Astrocyte (in vitro differentiated cells and primary cell): ENCODE measurements at places on chromosomes 3 and 15. TPM values are rescaled to one million over a fixed set of nuclear protein-coding genes. Genes with fewer than 3 reads are reported as not detected.

- DNase-seq: no peak
Measured at GRCh38 chr15:34782901-34783300, 12.4 kb downstream of the ACTC1 start.

GRCh38 chr3:142270407-142270806 is 45.0 kb upstream of the GK5 start:
- no peak for DNase-seq

WDR93 gene
- total RNA-seq: not detected in 2 replicates

RBPMS2 gene
- total RNA-seq: 10.6 and 10.8 TPM in 2 replicates

DNA sequence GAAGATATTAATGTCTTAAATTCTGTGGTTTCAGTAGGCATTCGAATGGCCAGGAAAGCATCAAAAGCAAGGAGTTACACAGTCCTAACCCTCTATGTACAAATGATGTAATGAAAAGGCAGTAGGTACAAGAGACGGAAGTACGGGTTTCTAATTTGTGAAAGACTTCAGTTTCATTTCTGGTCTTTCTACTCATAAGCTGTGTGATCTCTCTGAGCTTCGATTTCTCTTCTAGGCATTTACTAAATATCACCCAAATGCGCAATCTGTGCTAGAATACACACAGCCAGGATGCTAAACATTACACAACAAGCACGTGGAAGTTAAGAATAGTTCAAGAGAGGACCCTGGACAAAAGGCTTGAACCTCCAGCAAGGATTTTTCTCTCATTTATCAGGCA is 17.9 kb upstream of the STIMATE start:
- DNase-seq: no peak

CPN2 gene
- not detected in 2 replicates for total RNA-seq

- no peak for DNase-seq
Measured at GRCh38 chr3:97680696-97681095, 83.9 kb upstream of the ARL6 start.

IQCH gene
- 1.9 and 2.7 TPM in 2 replicates for total RNA-seq

BFSP2 gene
- total RNA-seq: not detected in 2 replicates

GRCh38 chr15:48566668-48567067 is 78.8 kb downstream of the FBN1 start:
- DNase-seq: peak; percentile 72

GRCh38 chr3:25091934-25092333 is 336.1 kb upstream of the RARB start:
- DNase-seq: no peak

- DNase-seq: no peak
Measured at GRCh38 chr3:117128133-117128532, 418.6 kb downstream of the TUSC7 start.

- peak; percentile 86 for DNase-seq
Measured at GRCh38 chr3:188863999-188864406, 307.8 kb upstream of the TPRG1 start.

DNA sequence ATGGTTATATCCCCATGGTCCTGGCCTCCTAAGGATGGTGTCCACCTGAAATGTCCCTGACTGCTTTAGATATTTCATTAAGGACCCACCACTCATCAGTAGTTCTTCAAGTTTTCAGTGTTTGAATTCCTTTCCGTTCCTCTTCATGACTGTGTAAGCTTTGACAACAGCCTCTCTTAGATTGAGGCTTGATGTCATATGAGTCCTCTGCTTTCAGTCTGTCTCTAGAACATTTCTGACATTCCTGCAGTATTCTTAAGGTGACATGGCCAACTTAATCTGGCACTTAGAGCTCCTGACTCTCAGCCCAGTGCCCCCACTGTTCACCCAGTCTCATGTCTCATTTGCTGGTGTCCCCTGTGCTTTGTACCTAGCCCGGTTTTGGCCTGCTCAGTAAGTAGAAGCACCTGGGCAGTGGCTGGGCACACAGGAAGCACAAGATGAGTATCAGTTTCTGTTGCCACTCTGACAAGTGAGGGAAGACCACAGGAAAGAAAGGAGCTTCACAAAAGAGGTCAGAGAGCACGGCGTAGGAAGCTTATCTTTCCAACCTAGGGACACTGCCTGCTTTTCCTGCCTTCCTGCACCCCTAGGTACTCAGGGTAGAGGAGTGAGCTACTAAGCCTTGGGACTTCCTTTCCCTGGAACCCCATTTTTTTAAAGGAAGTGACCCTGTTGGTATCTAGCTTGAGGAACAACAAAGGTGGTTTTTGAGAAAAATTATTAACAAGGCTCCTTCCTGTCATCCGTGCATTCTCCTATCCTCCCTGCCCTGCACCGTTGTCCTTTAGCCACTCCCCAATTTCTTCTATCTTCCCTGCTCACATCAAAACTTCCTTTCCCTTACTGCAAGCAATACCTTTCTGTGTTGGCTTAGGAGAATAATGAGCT is 103.1 kb downstream of the KLHL25 start:
- no peak for DNase-seq

MYZAP gene
- 0.41 TPM in 1 of 2 replicates, not detected in the other for total RNA-seq

SOX14 gene
- total RNA-seq: 0.09 TPM in 1 of 2 replicates, not detected in the other

DNA sequence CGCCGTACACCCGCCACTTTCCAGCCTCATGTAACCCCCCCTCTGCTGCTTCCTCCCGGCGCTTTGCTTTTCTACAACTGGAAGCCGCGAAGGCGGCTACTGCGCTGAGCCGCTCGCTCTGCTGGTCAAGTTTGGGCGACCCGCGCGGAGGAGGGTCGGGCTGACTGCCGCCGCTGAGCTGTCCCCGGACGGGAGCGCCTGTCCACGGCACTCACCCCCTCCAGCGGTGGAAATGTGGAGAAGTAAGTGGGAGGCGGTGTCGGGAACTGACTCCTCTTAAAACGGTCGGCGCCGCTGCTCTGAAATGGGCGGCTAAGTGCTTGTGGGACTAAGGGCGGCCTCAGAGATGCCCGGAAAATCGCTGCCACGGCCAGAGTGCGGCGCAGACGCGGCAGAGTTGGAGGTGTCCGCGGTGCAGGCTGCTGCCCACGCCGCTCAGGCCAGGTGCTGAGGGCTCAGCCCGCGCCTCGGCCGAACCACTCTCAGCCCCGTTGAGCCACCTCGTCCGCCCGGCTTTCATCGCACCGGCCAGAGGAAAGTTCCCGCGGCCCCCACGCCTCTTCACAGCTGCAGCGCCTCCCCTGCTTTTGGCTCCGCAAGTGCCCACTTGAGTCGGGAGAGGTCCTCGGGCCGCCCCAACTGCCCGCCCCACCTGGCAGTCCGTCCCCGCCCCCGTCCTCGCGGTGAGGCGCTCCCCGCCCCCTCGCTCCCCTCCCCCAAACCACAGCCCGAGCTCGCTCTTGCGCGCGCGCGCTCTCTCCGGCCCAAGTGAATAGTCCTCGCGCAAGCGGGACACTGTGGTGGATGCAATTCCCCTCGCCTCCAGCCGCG is at the start of gene EPHA6:
EPHA6 (plus strand) TSS at position 775 of the 831 bp plus-strand sequence.
- peak; percentile 36 for DNase-seq

GRCh38 chr3:191227541-191227940 is 28.5 kb downstream of the OSTN start:
- no peak for DNase-seq

ARHGAP31 gene
- total RNA-seq: 48.1 and 58.8 TPM in 2 replicates

GRCh38 chr15:80977627-80978036 is 12.0 kb downstream of the MESD start:
- DNase-seq: no peak

DNA sequence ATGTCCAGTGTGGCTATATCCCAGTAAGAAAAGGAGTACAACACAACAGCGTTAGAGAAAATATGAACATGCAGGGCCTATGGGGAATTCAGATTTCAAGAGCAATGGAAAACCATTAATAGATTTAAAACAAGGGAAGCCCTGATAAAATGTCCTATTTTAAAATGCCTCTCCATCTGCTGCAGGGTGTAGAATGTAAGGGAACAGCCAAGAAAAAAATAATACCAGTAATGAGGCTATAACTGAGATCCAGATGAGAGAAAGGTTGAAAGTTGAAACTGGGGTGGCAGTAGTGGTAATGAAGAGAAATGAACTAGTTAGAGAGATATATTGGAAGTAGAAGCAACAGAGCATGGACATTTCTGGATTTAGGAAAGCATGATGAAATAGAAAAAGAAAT is 226.1 kb downstream of the KCNMB2 start:
- no peak for DNase-seq

DNA sequence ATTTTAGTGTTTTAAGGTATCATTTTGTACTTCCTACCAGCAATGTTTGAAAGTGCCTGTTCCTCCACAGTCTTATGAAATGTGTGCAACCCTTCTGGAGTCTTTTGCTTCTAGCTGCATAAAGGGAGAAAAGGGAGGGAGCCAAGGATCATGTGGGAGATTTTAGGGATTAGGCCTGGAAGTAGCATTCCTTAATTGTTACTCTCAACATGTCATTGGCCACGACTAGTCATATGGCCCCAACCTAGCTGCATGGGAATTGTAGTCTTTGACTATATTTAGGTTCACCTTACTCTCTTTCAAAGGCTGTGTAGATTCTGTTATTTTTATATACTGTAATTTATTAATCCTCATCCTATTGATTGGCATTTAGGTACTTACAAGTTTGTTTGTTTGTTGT is 14.9 kb downstream of the CRTAP start:
- DNase-seq: no peak

DNA sequence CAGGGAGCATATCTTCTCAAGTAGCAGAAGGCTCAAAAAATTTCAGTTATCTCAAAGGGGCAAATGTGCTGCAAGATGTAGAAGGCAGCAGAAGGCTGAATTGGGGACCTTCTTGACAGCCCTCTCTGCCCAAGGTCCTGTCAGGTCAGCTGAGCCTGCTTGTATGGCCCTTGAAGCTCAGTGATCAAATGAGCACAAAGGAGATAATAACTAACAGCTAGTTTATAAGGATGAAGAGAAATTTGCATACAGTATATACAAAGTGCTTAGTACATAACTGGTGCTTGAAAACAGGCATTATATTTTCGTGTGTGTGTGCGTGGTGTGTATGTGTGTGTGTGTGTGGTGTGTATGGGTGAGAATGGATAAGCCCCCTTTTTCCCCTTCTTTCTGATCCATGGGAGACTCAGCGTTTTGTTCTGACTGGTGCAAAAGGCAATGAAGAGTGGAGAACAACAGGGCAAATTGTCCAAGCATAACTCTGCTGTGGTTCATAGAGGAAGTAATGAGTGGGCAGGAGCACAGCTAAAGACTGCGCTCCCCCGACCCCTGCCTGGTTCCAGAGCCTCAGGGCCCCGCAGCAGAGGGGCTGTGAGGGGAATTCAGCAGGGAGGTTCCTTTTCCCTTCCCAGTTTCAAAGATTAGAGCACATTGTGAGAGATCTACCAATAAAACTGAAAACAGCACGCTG is 356.8 kb upstream of the NR2F2 start:
- no peak for DNase-seq

DNA sequence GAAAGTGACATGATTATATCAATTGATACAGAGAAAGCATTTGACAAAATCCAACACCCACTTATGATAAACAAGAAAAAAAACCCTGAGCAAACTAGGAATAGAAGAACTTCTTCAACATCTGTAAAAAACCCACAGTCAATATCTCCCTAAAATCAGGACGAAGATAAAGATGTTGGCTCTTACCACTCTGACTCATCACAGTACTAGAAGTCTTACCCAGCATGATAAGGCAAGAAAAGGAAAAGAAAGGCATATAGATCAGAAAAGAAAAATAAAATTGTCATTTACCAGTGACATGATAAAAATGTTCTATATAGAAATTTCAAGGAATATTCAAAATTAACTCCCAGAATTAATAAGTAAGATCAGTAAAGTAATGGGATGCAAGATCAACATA is 7.2 kb upstream of the FBXW12 start:
- no peak for DNase-seq
